Stimulated activated CD4-positive, alpha-beta T cell treated with anti-CD3 and anti-CD28 coated beads, Interleukin-15, amount 100 ng/mL, for 1 hour (primary cell): ENCODE measurements at places on chromosomes 13 and 19.

DNA sequence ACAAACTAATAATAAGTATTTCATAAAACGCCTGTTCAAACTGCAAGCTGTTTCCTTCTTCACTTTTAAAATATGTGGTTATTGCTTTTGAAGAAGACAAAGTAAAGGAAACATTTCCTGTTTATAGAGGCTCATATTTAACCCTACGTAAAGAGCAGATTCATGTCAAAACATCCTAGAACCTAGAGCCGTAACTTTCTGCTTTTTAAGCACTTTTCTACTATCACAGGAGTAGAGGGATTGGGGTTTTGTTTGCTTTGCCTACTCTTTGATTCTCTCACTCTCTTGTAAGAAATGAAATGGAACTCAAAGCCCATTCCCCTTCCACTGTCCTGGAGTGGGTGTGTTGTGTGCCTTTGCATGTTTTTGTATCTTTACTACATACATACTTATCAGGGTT is 54.0 kb upstream of the GPR183 start:
- DNase-seq, result no peak

GRCh38 chr19:40960780-40961179 is 30.3 kb upstream of the CYP2B6 start:
- DNase-seq, result no peak

GRCh38 chr19:46530636-46531035 is 35.0 kb upstream of the PNMA8B start:
- DNase-seq, result no peak

GRCh38 chr13:40221460-40222201 is 444.8 kb downstream of the FOXO1 start:
- no peak for DNase-seq

DNA sequence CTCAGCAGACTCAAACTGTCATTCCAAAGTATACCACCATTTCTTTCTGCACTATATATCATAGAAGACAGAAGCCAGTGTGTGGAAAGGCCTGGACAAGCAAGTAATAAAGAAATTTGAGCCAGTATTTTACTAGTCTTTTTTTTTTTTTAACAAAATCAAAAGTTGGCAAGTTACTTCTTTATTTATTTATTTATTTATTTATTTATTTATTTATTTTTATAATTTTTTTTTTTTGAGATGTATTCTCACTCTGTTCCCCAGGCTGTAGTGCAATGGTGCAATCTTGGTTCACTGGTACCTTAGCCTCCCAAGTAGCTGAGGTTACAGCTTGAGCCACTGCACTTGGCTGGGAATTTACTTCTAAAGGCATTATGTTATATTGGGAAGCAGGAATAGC is 25.3 kb downstream of the ZNF493 start:
- no peak for DNase-seq

- no peak for DNase-seq
Observed at GRCh38 chr13:52599037-52599847, 43.0 kb upstream of the HNRNPA1L2 start.

DNA sequence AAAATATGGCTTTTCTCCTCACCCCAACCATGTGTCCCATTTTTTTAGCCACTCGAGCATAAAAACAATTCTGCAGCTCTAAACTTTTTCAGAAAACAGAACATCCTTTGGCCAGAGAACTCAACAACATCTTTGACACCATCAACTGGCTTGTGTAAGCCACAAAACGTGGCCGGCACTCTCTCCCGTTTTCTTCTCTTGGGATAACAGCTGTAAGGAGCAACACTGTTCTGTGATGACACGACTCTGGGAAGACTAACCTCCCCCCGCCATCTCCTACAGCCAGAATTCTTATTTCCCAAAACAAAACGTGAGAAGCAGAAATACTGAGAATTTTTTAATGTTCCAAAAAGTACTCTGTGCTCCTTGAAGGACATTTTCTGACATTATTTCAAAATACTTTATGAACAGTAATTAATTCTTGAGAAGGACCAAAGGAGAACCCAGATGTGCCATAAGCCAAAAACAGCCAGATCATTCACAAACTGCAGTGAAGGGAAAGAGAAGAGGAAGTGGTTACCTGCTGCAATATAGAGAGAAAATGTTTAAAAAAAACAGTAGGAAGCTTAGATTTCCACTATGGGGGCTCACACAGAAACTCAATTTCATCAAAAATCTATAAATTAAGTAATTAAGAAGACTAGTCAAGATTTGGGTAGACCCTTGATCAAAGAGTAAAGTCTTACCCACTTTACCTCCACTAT is 25.8 kb downstream of the COL4A1 start:
- DNase-seq, result no peak

DNA sequence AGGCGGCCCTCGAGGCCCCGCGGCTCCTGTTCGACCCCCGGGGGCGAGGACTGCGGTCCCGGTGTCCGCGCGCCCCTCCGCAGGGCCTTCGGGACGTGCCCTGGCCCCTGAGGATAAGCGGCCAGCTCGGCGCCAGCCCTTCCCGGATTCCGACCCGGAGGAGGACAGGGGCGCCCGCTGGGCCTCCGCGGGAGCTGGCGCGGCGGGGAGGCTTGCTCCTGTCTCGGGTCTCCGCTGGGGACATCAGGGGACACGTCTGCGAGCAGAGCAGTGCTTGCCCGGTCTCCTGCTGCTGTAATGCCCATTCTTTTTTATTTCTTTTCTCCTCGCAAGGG is 829 bp downstream of the B3GLCT start:
- DNase-seq, result peak; percentile 16
